ENCODE measurements at places on chromosomes 7 and 10. TPM values are rescaled to one million over a fixed set of nuclear protein-coding genes. Genes with fewer than 3 reads are reported as not detected.

DNA sequence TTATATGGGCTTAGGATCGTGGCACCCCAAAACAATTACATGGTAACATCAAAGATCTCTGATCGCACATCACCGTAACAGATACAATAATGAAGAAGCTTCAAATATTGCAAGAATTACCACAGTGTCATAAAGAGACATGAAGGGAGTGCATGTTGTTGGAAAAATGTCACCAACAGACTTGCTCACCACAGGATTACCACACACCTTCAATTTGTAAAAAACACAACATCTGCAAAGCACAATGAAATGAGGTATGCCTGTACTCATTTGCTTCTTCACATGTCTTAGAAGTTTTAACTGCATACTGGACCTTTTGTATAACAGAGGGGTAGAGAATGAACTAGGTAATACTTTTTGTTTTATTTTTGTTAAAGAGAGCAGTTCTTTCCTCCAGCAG lies 96.6 kb downstream of the TPST1 start:
- DNase-seq, result no peak

GRCh38 chr10:70588255-70588654 lies 14.3 kb downstream of the PRF1 start:
- no peak for DNase-seq

DNA sequence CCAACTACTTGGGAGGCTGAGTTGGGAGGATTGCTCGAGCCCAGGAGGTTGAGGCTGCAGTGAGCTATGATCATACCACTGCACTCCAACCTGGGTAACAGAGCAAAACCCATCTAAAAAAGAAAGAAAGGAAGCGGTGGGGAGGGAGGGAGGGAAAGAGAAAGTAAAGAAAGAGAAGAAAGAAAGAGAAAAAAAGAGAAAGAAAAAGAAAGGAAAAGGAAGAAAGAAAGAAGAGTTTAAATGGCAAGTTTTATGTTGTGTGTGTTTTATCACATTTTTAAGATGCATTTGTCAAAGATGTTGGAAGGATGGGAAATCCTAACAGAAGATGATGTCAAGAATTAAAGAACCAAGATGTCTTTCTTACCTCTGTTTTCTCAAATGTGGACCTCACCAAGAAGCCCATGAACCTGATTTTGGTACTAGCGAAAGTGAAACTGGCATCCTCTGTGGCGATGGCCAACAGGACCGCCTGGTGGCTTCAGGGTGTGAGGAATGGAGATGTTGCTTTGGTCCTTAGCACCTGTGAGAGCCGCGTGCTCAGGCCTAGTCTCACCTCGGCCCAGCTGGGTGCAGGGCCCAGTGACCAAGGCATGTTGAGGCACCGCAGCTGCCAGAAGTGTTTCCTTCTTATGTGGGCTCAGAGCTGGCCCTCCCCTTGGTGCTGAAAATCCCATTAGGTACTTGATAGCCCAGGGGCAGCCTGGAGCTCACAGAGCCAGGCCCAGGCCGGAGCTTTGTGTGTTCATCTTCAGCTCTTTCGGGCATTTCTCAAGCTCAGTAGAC lies 9.8 kb downstream of the UCMA start:
- DNase-seq, result no peak

DNA sequence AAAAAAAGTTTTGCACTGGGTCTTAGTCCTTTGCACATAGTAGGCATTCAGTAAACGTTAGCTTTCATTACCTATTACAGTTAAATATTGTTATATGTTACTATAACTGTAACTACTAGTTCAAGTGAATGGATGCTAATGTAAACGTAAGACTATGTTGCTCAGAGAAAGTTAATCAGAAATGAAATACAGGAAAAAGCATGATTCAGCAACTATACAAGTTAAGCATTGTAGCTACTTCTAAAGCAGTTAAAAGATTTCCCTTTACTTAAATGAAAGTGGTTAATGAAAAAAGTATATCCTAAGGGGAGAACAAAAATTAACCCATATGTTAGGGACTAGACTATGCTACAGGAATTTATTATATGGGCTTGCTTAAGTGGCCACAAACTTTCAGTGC lies 121.2 kb downstream of the SKAP2 start:
- no peak for DNase-seq

AUTS2 gene
- 1.5 TPM for polyA plus RNA-seq

UNCX gene
- polyA plus RNA-seq, result not detected

GHRHR gene
- polyA plus RNA-seq, result not detected

ANKRD30A gene
- polyA plus RNA-seq, result not detected

CREM gene
- polyA plus RNA-seq, result 37.9 TPM
